ENCODE measurements at places on chromosomes 7 and 10.

- no peak for DNase-seq
Measured at GRCh38 chr10:62492012-62492869, 118.1 kb downstream of the ZNF365 start.

- DNase-seq = no peak
Measured at GRCh38 chr10:25493122-25493893, 318.5 kb downstream of the GPR158 start.

GRCh38 chr7:49821181-49821580 is 47.7 kb downstream of the VWC2 start:
- no peak for DNase-seq

- no peak for DNase-seq
Measured at GRCh38 chr10:69499726-69500689, 48.7 kb downstream of the TSPAN15 start.

GRCh38 chr10:69802424-69803161 is 887 bp downstream of the COL13A1 start:
- DNase-seq = peak; percentile 70

GRCh38 chr10:1526436-1527055 is 210.8 kb downstream of the ADARB2 start:
- no peak for DNase-seq

DNA sequence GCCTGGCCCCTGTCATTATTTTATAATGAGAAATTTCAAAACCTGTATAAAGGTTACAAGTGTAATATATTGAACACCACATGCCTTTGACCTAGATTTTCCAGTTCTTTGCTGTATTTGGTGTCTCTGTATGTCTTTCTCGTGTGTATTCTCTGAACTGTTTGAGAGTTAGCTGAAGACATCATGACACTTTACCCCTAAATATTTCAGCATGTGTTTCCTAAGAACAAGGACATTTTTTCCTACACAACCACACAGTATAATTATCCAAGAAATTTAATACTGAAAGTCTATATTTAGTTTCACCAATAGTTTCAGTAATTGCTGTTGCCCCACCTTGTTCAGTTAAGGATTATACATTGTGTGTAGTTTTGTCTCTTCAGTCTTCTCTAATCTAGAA is 14.8 kb downstream of the ZRANB1 start:
- DNase-seq = no peak

GRCh38 chr7:25877802-25878789 is 273.9 kb upstream of the NFE2L3 start:
- no peak for DNase-seq

DNA sequence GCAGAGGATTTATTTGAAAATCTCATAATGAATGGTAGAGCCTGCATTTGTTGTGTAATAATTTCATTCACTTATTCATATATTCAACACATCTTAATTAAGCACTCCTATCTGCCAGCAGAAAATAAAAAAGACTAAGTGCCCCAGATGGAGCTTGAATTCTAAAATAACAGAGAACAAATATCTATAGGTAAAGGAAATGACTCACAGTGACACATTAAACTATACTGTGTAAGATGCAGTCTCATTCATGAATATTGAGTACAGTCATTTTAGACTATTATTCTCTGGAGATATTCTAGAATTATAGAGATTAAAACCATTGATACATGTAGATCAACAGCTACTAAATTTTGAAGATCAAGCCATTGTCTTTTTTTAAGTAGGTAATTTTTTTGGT is 72.1 kb downstream of the PTPRZ1 start:
- no peak for DNase-seq

DNA sequence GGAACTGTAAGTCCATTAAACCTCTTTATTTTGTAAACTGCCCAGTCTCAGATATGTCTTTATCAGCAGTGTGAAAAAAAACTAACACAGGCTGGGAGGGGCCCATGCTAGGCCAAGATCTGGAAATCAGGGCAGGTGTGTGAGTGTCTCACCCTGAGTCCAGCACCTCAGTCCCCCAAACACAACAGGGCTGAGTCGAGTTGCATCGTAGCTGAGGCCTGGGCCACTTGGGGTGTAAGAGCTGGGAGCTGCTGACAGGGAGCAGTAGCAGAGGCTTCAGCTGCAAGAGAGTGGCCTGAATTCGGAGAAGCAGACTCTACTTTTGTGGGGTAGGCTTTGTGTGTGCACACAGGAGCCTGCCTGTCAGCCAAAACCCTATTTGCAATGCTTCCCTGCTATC is 553.1 kb downstream of the PTPRN2 start:
- DNase-seq = no peak

DNA sequence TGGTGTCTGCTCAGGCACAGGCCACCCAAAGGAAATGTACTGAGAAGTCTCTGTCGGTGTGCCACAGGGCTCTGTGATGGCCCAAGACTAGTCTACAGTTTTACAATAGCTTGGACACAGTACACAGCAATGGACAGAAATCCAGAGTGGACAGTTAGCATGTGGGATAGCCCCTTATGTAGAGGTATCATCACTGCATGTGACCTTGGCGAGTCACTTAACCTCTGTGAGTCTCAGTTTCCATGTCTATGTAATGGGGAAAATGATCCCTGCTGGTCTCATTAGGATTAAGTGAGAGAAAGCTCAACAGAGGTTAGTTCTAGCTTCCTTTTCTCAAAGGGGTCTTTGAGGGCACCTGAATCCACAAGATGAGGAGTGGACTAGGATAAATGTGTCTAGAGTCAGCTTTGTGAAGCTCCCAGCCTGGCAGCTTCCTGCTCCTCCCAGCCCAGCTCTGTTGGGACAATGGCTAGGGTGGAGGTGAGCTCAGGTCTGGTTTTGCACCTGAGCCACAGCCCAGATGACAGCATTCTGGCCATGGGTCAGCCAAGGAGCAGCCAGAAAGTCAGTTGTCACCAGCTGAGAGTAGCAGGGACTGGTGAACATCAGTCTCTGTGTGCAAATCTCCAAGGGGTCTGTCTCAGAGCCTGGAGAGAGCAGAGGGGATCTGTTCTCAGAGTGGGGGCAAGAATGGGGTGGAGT is 17.9 kb downstream of the CRHR2 start:
- DNase-seq = no peak

GRCh38 chr10:74382663-74383062 is 231.6 kb downstream of the ADK start:
- DNase-seq = no peak

DNA sequence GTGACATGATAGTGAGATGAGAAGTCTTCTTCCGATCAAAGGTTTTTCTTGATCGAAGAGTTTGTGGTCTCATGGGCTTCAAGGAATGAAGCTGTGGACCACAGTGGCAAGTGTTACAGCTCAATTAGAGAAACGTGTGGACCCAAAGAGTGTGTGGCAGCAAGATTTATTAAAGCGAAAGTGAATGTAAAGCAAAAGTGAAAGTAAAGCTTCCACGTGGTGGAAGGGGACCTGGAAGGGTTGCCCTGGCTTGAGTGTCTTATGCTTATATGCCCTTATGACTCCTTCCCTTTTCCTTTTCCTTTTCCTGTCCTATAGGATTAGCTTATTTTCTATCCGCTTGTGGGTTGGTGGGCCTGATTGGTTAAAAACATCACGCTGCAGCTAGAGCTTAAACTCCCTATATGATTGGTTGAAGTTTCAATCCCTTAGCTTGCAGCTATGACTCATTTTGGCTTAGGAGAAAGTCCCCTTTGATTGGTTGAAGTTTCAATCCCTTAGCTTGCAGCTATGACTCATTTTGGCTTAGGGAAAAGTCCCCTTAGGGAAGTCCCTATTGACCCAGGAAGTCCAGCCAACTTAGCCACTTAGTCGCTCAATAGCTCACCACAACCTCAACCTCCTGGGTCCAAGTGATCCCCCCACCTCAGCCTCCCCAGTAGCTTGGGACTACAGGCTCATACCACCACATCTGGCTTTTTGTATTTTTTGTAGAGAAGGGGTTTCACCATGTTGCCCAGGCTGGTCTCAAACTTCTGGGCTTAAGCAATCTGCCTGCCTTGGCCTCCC is 34.7 kb downstream of the MRPS24 start:
- DNase-seq = peak; percentile 49

- DNase-seq = no peak
Measured at GRCh38 chr7:105210721-105211205, 178.0 kb downstream of the SRPK2 start.

DNA sequence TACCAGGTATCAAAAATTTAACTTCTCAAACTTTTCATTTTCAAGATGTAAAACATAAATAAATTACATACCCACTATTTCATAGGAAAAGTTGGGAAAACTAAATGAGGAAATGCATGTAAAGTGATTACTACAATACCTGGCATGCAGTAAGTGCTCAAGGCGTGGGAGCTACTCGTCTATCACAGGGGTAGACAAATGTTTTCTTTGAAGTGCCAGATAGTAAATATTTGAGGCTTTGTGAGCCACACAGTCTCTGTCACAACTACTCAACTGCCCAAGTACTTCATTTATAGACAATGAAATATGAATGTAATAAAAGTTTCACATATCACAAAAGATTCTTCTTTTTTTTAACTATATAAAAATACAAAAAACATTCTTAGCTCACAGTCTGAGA is 96.4 kb upstream of the PCGF5 start:
- DNase-seq = no peak

DNA sequence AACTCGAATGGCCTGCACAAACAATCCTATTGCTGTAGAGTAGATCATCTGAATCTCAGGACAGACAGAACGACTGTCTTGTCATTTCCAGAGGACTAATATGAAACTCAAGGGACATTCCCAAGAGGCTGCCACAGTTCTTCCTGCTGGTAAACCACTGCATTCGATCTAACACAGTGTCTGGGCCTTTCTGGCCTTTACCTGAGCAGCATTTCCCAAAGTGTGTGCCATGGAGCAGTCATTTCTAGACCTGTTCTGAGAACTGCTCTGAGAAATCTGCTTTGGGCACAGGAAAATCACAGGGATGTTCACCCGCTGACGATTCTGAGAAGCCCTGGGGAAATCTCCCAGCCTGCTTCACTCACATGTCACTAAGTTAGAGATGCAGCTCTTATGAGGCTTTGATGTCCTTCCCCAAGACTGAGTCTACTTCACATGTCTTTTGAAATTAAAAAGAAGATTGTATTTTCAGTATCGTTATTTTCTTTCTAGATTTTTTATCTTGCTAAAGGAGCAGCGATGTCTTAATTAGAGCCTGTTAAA is 18.4 kb downstream of the GPNMB start:
- DNase-seq = no peak

DNA sequence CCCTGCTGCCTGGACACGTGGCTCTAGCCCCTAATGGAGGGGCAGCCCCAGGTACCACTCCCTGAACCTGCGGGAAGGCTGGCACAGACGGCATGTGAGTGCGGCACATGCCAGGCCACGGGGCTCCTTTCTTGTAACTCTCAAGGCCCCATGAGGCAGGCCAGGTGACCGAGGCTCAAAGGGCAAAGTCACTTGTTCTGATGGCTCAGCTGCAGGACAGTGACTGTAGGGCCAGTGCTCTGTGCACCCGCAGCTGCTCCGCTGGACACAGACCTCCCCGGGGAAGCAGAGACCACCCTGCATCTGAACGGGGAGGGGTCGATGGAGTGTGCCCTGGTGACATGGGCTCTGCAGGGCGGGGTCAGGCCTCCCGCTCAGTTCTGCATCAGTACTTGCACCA is 55.3 kb downstream of the PTPRE start:
- DNase-seq = no peak

- peak; percentile 19 for DNase-seq
Measured at GRCh38 chr7:90412458-90413184, 9.4 kb downstream of the CLDN12 start.

DNA sequence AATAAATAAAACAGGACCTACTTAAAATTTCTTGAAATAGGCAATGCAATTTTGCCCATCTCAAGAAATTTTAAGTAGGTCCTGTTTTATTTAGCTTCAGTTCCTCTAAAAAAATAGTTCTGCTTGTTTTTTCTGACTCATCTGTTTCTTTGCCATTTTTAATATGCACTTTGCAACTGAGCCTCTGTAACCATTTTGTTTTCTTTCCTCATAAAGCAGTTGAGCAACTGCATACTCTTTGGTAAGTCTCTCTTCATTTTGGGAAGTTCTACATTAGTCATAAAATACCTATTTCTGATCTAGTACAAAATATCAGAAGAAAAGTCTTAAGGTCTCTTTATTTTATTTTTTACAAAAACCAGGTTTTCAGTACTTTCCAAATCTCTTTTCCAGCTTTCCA is 18.0 kb downstream of the TAS2R40 start:
- DNase-seq = peak; percentile 31

- no peak for DNase-seq
Measured at GRCh38 chr7:85730012-85730411, 543.2 kb upstream of the SEMA3D start.

GRCh38 chr7:121076350-121077164 is 88.0 kb downstream of the CPED1 start:
- DNase-seq = peak; percentile 80

- peak; percentile 41 for DNase-seq
Measured at GRCh38 chr10:112374724-112375541, 1.0 kb downstream of the ACSL5 start.

- peak; percentile 78 for DNase-seq
Measured at GRCh38 chr7:132116369-132116768, 459.9 kb downstream of the PLXNA4 start.

- DNase-seq = no peak
Measured at GRCh38 chr7:85765698-85766298, 578.9 kb upstream of the SEMA3D start.

- no peak for DNase-seq
Measured at GRCh38 chr7:22182149-22182548, 174.8 kb downstream of the RAPGEF5 start.

DNA sequence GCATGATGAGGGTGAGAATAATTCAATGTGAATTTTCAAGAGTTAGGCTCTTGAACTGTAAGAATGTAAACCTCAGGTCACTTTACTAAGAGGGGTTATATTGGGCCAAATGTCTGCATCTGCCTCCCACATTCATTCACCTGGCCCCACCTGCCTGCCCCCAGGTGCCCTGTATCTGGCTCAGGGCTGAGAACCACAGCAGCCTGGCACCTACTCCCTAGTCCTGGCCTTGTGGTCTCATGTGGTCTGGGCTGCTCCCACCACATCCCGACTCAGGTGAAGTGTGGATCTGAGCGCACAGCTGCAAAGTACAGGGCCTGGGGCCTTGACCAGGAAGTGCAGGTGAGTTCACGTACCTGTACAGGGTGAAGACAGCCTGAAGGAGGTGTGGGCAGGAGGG is 182.1 kb downstream of the PFKFB3 start:
- no peak for DNase-seq

DNA sequence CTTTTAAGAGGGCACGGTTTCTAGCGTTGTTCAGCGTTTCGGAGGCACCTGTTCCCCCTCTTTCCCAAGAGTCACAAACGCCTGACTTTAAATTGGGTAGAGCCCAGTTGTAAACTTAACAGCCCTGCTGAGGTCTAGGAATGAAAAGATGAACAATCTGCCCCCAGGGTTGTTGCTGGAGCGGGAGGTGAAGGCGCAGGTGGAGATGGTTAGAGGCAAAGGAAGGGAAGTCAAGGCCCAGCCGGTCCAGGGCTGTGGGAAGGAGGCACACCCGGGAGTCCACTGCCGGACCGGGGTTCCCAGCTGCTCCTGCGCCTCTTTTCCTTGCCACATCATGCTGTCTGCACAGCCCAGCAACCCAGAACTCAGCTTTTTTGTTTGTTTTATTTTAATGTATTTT is 770 bp downstream of the PRXL2A start:
- DNase-seq = no peak
